NCI-H2029 (cell line): ENCODE measurements at places on chromosomes 6 and 20.

DNA sequence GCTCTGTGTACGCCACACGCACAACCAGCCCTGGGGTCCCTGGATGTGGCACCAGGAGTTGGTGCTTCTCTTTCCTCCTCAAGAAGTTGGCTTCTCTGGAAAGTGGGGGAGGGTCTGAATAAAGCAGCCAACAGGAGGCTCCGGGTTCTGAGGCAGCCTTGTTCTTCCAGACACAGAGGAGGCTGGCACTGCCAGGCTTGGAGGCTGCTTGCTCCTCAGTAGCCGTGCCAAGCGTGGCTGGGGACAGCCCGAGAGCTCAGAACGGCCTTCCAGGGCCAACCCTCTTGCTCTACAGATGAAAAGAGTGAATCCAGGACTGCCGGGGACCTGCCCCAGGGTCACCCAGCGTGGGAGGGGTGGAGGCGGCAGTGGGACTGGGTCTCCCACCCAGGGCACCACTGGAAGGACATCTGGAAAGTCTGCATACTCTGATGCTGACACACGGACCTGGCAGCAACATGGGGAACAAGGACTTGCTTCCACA is 70.4 kb downstream of the SLC22A23 start:
- DNase-seq, result no peak

DNA sequence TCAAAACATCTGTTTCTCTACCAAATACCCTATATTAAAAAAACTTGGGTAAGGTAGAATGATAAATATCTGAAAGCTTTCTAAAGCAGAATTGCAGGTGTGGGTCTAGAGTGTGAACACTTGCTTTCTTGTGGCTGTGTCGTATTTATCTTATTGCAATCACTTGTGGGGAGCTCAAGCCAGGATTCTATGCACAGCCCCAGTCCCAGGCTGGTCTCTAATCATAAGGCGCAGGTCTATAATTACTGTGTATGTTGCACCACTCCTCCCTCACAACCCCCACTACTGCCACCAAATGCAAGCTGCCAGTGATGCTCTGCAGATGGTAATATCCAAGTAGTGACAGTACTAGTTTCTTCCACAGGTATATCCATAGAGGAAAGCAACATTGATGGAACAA is 2.2 kb upstream of the E2F3 start:
- no peak for DNase-seq

DNA sequence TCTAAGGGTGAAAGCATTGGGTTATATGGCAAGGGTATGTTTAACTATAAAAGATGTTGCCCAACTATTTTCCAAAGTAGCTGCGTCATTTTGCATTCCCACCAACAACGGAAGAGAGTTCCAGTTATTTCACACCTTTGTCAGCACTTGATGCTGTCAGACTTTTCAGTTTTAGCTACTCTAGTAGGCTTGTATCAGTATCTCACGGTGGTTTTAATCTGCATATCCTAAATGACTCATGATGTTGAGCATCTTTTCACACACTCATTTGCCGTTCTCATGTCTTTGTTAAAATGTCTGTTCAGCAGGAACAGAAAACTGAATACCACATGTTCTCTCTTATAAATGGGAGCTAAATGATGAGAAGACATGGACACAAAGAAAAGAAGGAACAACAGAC is 122.3 kb downstream of the RNASET2 start:
- DNase-seq, result no peak

- DNase-seq, result no peak
Observed at GRCh38 chr6:137353842-137354397, 134.7 kb upstream of the IFNGR1 start.

DNA sequence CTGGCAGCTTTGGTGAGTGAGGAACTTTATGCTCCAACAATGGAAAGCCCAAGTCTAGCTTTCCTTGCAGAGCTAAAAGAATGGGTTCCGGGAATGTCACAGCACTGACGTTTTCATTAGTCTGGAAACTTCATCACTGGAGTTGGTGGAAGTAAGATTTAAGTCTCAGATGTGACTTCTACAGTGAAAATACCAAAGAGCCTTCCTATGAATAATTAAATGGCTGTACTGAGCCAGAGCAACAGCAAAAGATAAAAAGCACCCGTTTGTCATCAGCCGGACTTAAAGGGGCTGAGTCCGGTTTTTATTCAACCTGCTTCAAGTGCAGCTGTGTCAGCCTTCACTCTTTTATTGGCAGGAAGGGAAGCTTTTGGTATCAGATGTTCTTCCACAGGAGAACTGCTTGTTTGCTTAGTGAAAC is 46.5 kb upstream of the SHLD1 start:
- DNase-seq, result peak; percentile 37

DNA sequence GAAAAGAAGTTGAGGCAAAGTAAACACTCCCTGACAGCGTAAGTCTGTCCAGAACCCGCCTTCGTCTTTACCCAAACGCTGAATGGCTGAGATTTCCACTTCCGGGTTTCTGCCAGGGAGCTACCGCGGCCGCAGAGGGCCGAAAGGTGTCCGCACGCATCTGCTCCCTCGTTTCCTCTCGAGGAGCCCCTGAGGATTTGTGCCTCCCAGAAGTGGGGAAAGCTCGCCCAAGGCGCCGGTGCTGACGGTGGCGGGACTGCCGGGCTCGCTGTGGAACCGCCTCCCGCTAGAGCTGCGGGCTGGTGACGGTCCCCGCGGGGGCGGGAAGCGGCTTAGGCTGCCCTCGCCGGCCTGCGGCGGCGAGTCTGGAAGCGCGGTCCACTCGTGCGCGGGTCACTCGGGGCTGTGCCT is 1760.2 kb upstream of the DEFB115 start:
- peak; percentile 56 for DNase-seq

GRCh38 chr20:44033873-44034272 is 119.2 kb downstream of the TOX2 start:
- no peak for DNase-seq

DNA sequence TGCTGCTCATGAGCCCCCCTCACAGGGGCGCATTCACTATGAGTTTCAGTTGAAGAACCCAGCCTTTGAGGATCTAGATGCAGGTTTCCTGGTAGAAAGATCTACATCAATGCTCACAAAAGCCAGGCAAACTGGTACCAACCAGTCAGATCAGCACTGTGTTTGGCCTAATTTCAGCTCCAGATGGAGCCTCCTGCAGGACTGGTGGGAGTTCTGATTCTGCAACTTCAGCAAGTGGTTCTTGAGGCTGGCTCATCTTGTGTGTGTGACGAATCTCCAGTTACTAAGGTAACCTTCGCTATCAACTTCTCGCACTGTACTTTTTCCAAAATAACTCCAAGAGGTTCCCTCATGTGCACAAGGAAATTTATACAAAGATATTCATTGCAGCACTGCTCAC is 118.8 kb downstream of the ZMYND8 start:
- DNase-seq, result no peak

DNA sequence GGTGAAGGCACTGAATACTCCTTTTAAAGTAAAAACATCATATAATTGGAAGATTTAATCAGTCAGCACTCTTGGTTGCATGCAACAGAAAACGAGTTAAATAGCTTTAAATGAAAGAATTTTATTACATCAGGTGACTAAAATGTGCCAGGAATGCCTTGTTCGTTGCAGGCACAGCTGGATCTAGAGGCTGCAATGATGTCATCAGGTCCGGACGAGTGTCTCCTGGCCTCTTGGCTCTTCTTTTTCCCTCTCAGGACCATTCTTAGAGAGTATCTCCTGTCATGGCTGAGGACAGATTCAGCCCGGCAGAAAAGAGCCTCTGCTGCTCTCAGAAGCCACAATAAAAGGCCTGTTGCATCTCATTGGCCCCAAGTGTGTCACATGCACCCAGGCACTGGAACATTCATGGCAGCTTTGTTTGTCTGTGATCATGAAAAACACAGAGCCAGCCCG is 510.7 kb upstream of the SULF2 start:
- peak; percentile 23 for DNase-seq

- DNase-seq, result no peak
Observed at GRCh38 chr20:34211591-34211990, 29.6 kb upstream of the ASIP start.

DNA sequence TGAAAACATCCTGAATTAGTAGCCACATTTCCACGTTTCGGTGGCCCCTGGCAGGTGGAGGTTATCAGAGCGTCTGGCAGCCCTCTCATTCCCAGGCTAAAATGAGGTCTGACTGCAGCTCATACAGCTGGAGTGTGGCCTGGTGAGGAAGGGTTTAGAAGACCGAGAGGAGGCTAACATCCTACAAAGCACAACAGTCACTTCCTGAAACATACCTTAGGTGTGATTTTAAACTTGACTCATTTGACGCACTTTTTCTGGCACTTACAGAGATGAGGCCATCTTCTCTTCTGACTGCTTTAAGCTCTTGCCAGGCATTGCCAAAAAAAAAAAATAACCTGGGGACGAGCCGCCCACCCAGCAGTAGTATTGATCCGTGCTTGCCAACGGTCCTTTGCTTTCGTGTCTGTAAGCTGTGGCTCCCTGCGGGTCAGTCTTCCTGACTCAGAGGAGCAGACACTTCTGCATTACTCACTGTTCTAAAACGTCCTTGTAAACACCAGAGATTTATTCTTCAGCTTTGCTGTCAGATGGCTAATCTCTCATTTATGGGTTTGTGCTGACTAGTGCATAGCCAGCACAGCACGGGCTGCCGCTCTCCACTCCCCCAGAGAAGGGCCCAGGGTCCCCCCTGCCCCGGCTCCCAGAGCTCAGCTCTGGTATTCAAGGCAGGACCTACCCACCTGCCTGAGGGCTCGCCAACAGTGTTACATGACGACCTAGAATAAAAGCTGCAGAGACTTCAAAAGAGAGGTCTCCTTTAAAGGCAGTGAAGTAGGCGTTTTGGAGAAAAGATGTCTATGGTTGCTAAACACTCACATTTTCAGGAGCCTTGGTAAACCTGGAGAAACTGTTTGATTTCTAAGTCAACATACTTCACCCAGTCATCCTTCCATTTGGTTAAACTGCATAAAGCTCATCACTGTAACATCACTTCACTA is 78.5 kb upstream of the FRMD1 start:
- DNase-seq, result peak; percentile 59

GRCh38 chr20:12775041-12775440 is 233.7 kb upstream of the SPTLC3 start:
- DNase-seq, result no peak

DNA sequence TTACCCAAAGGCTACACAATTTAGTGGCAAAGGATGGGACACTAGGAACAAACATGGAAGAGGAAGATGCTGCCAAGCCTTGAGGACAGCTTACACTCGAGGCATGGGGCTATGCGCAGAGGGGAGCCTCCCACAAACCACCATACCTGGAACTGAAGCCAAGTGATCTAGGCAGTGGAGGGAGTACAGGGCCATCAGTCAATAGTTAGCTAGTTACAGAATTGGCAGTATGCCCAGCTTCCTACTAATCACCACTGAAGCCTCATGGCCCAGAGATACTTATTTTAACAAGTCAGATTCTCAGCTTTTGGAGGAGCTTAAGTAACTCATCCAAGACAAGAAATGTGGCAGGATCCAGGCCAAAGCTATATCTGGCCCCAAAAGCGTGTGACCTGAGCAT is 226.6 kb upstream of the MOCS1 start:
- peak; percentile 30 for DNase-seq

GRCh38 chr6:147117580-147117979 is 86.6 kb upstream of the STXBP5 start:
- no peak for DNase-seq

GRCh38 chr6:4084444-4085331 is 5.8 kb upstream of the FAM217A start:
- DNase-seq, result no peak

GRCh38 chr6:35073766-35074471 is 67.2 kb downstream of the TCP11 start:
- no peak for DNase-seq

DNA sequence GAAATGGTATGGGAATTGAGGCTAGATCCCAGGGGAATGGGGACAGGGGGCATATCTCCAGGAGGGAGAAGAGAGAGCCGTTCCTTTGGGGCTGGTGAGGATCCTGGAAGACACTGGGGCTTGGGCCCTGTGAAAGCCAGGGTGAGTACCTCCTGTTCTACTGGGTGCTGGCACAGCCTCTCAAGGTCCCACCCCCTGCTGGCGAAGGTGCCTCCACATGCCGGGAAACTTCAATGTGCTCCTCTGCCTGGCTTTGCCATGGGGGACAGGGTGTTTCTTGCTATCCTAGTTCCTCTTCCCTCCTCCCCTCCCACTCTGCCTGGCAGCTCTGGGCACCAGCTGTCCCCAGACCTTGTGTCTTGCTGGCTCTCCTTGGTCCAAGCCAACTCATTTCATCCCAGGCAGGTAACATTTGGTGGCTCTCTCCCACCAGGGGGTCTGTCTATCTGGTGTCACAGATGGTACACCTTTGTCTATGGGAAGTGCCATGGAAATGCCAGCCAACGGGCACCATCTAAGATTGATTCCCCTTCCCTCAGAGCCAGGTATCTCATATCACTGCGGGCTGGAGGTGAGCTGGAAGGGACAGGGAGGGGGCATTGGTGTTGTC is 56.8 kb downstream of the MDGA1 start:
- DNase-seq, result no peak

DNA sequence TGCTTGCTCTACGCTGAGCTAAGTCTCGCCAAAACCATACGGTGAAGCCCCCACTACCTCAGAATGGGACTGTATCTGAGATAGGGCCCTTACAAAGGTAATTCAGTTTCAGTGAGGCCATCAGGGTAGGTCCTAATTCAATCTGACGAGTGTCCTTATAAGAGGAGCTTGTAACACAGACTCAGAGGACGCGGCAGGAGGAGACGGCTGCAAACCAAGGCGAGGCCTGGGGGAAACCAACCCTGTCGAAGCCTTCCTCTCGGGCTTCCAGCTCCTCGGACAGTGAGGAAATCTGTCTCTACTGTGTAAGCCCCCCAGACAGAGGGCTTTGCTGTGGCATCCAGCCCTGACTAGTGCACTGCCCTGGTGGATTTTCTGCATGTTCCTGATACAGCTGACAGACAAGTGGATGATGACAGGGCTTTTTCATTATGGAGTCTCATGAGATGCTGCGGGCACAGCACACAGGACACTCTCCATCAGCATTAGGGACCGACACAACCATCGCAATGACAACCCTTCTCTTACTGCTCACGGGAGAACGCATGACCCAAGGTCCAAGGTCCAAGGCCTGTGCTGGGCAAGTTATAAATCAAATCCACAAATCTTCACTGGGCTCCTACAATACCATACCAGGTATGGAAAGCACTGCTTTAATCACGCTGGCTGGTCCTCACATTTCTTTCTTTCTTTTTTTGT is 48.2 kb downstream of the SSR1 start:
- no peak for DNase-seq

- no peak for DNase-seq
Observed at GRCh38 chr6:145704143-145704781, 31.1 kb downstream of the EPM2A start.

- DNase-seq, result no peak
Observed at GRCh38 chr20:48928832-48929725, 7.6 kb downstream of the ARFGEF2 start.
